ENCODE measurements at places on chromosomes 7 and 10.

- DNase-seq: no peak
These were observed 93.6 kb downstream of the PRLHR start for GRCh38 chr10:118501637-118502440.

- peak; percentile 70 for DNase-seq
These were observed 1421.2 kb upstream of the CELF2 start for GRCh38 chr10:9596368-9596920.

- DNase-seq: no peak
These were observed 42.6 kb upstream of the AMPH start for GRCh38 chr7:38673795-38674194.

DNA sequence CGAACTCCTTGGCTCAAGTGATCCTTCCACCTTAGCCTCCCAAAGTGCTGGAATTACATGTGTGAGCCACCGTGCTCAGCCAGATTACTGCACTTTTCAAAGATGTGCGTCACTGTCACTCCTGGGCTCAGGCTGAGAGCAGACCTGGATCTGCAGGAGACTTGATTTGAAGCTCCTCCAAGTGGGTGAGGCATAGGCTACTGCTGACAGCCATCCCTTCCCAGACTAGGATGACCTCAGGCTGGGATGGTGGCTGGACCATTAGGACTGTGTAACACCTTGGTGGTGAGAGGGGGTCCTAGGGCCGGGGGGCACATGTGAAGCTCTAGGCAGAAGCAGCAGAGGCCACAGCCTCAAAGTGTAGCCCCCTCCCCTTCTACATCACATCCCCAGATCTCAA is 8.2 kb upstream of the SRRM3 start:
- DNase-seq: peak; percentile 22

GRCh38 chr7:47035522-47035921 is 546.4 kb downstream of the TNS3 start:
- DNase-seq: no peak

GRCh38 chr7:46999866-47000265 is 582.0 kb downstream of the TNS3 start:
- peak; percentile 41 for DNase-seq

Data from DMS53 (cell line).